ENCODE measurements at places on chromosomes 12 and 14.

- peak; percentile 30 for DNase-seq
These were observed 21.4 kb upstream of the APPL2 start for GRCh38 chr12:105257321-105257728.

DNA sequence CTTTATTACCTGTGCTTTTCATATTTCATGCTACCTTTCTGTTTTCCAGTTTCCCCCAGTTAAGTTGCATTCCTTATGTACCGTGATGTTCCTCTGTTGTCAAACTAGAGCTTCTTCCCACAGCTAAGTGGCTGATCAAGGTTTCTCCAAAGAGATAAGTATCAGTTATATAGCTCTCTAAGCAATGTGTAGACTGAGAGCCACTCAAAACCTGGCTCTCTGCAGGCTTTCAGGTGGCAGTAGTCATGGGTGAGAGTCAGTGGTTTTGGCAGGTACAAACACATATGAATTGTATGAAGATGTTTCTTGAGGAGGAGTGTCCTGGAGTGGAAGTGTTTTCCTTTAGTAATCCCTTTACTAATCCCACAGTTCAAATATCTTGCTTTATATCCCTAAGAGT is 28.4 kb downstream of the TXNRD1 start:
- no peak for DNase-seq

GRCh38 chr14:69993326-69993725 is 114.1 kb downstream of the SMOC1 start:
- DNase-seq = no peak

DNA sequence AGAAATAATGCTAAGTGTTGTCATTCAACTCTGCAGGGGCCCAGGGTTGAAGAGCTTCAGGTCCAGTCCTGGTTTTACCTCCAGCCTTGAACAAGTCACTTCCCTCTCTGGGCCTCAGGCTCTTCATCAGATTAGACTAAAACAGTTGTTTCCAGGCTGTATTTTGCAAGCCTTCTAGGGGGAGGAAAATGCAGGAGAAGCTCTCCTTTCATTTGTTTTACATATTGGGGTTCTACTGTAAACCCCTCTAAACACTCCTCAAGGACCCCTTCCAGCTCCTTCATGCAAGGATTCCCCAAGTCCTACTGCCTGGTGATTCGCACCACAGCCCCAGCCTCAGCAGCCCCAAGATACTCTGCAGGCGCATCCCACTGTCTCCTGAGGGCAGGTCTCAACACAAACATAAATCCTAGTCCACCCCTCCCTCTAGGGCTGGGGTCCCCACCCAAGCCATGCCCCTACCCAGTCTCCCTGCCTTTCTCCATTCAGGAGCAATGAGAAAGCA is 2.7 kb downstream of the SDR9C7 start:
- no peak for DNase-seq

- DNase-seq = no peak
These were observed 190.1 kb downstream of the MED13L start for GRCh38 chr12:116087399-116087798.

DNA sequence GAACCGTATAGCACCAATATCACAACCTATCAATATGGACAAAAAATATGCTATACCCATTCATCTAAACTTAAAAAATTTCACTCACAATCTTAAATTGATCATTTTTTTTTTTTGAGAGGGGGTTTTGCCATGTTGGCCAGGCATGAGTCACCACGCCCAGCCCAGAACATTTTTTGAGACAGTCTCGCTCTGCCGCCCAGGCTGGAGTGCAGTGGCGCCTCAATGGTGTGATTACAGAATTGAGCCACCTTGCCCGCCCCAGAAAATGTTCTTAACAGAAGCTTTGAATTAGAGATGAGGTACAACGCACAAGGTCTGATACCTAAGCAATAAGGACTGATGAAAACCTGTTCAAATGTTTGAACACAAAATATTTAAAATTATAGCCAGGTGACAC is 15.8 kb upstream of the ATP5F1B start:
- DNase-seq = no peak

- DNase-seq = no peak
These were observed 49.6 kb downstream of the BMAL2 start for GRCh38 chr12:27382171-27382795.

GRCh38 chr12:94618995-94619695 is 31.2 kb downstream of the TMCC3 start:
- peak; percentile 59 for DNase-seq

- DNase-seq = no peak
These were observed 1262.2 kb downstream of the TMEM121 start for GRCh38 chr14:106788534-106788933.

DNA sequence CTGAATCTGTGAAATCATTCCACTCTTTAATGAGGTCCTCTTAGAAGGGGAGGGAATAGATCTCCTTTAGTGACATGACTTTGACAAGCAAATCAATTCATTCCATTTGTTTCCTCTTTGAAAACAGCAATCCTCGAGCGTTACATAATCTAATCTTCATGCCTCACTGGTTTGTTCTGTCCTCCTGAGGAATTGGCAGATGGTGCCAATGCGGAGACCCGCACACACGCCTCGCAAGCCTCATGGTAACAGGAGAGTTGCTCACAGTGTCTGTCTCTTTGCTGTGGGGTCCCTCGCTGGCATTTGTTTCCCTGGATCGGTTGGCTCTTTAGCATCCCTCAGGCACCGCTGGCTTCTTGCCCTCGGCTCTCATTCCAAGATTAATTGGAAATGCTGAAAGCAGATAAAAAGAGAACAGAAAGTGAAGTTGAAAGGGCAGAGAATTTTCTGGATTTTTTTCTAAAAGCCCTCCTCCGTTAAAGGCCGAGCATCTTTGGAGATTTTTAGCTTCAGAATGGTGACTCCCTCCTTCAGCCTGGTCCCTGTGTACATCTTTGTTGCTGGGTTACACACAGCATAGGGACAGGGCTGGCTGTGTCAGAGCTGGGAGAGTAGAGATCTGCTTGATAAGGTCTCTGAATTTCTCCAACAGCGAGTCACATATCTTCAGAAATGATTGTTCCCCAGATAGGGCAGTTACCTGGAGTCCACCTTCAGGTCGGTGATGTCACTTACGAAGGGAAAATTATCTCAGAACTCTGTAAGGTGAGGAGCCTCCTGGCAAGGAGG is 10.1 kb upstream of the CABP1 start:
- DNase-seq = no peak

DNA sequence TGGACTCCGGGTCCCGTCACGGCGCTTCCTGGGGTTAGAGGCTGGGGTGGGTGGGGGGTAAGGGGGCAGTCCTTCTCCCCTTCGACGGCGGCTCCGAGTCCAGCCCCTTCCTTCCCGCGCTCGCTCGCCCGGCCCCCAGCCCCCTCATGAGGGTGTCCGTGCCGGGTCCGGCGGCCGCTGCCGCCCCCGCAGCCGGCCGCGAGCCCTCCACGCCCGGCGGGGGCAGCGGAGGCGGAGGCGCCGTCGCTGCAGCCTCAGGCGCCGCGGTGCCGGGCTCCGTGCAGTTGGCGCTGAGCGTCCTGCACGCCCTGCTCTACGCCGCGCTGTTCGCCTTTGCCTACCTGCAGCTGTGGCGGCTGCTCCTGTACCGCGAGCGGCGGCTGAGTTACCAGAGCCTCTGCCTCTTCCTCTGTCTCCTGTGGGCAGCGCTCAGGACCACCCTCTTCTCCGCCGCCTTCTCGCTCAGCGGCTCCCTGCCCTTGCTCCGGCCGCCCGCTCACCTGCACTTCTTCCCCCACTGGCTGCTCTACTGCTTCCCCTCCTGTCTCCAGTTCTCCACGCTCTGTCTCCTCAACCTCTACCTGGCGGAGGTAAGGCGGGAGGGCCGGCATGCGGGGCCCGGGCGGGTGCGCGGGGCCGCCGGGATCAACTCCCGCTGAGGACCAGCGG is 500 bp downstream of the GPR137C start:
- no peak for DNase-seq

- no peak for DNase-seq
These were observed 7.7 kb downstream of the PPP1R3E start for GRCh38 chr14:23294734-23295561.

DNA sequence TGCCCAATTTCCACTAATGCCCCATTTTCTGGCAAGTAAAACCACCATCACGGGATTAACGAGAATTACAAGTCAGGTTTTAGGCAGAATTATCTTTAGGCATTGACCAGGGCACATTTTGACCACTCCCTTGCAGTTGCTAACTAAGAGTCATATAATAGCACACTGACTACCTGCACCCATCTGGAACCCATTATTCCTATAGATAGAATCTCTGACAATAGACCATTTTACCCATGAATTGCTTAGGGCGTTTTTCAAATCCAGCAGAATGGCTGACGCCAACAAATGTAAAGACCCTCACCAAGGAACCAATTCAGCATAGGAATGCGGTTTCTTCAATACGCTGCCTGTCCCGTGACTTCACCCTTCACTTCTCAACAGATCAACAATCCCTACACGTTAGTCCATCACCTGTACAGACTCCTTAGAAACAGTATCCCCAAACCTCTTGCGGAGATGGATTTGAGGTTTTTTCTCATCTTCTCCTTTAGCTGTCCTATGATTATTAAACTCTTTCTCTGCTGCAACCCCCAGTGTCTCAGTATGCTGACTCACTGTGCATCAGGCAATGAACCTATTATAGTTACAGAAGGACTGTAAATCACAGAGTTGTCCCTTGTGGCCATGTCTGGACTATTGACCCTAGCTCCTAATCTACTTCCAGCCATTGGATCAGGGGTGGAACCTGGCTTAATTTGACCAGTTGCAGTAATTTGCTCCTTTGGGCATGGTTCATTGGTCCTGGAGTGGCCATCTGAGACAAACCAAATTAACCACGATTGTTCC is 177.3 kb upstream of the PLXNC1 start:
- DNase-seq = no peak

- no peak for DNase-seq
These were observed 4.7 kb downstream of the LRIG3 start for GRCh38 chr12:58915634-58916033.

GRCh38 chr14:95134304-95134933 is 22.9 kb downstream of the DICER1 start:
- DNase-seq = no peak

DNA sequence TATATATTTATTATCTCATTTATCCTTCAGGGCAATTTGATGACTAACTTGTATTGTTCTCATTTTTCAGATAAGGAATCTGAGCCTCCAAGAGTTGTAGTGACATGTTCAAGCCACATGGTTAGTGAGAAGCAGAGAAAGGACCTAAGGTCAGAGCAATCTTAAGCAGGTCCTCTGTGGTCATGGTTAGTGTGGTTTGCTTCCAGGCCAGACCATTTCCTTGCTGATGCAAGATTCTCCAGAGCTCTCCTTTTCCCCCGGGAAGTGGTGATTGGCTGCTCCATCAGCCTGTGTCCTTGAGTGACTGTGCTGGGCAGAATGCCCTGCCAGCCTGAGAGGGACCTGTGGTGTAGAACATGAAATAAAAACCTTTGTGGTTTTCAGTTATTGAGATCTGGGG is 141.3 kb downstream of the KTN1 start:
- DNase-seq = no peak

DNA sequence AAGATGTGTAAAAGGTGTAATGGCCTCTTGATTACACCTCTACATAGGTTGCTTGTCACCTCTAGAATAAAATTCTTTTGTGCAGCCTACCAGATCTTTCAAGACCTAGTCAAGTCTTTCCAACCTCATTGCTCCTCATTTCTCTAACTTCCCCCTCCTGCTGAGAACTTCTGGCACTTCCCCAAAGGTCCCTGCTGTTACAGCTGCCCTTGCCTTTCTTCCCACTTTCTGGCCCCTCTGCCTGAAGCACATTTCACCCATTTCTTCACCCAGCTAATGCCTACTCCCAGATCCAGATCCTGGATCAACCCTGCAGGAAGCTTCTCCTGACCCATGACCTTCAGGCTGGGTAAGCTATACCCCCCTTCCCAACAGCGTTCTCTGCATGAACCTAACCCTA is 1.5 kb downstream of the TSHR start:
- DNase-seq = no peak

GRCh38 chr12:32501835-32502333 is 102.5 kb downstream of the FGD4 start:
- DNase-seq = peak; percentile 4

DNA sequence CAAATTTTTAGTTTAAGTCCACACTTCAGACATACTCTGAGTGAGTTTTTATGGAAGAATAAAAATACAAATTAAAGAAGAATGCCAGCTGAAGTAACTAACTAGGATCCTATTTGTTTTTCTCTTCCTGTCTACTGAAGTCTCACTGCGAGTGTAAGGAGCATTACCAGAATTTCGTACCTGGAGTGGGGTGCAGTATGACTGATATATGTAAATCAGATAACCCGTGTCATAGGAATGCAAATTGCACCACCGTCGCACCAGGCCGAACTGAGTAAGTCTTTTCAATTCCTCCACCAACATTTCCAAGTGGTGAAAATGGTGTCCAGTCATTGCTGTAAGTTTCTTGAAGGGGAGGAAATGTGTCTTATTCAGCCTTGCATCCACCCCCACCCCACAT is 52.9 kb downstream of the STAB2 start:
- no peak for DNase-seq

- no peak for DNase-seq
These were observed 19.4 kb downstream of the TMEM106C start for GRCh38 chr12:47982770-47983169.

- DNase-seq = no peak
These were observed 118.7 kb upstream of the KRR1 start for GRCh38 chr12:75630091-75630490.

DNA sequence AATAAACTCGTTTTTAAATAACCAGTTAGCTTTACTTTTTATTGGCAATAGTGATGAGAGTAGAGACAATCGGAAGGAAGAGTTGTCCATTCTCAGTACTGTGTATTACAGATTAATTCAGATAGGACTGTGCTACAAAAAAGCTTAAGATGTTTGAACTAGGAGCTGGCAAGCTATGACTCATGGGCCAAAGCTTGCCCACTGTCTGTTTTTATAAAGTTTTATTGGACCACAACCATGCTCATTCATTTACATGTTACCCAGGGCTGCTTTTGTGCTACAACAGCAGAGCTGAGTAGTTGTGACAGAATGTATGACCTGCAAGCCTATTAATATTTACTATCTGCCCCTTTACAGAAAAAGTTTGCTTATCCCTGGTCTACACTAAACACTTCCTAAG is 19.4 kb downstream of the GNS start:
- no peak for DNase-seq

GRCh38 chr14:50311972-50312733 is at the start of the genes DMAC2L and L2HGDH:
Gene DMAC2L (plus strand): TSS chr14:50312324. CDS start chr14:50321488, 9,164 bp downstream.
Gene L2HGDH (minus strand): TSS chr14:50312229. CDS start chr14:50312150, 79 bp downstream.
- DNase-seq = peak; percentile 76

DNA sequence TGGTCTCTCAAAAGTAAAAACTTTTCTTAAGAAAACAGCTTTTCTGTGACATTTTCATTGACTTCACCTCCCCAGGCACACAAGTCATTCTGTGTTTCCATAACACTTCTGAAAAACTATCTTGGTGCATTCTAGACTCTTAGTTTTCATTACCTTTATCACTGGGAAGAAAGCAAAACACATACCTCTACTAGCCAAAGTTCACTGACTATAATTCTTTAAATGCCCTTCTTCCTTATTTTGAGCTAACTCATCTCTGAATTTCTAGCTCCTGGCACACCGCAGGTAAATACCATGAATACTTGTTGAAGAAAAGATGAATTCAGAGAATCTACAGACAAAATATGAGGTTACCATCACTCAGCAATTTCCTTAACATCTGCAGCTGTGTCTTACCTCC is 21.1 kb downstream of the MLH3 start:
- DNase-seq = no peak
